ENCODE measurements at places on chromosomes 1 and 21. TPM values are rescaled to one million over a fixed set of nuclear protein-coding genes. Genes with fewer than 3 reads are reported as not detected.

DNA sequence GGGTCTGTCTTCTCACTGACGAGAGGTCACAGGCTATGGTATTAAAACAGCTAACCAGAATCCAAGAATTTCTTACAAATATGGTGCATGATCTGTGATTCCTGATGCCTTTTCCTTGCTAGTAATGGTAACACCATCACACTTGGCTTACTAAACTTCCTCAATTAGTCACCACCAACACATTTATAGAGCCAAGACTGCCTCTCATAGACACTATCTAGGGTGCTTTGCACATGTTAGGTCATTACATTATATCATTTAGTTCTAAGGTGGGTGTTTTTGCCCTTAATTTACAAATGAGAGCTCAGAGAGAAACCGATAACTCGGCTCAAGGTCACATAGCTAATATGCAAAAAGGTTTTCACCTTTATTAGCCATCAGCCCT, 8.7 kb downstream of the KIF21B start:
- DNase-seq = no peak

DNA sequence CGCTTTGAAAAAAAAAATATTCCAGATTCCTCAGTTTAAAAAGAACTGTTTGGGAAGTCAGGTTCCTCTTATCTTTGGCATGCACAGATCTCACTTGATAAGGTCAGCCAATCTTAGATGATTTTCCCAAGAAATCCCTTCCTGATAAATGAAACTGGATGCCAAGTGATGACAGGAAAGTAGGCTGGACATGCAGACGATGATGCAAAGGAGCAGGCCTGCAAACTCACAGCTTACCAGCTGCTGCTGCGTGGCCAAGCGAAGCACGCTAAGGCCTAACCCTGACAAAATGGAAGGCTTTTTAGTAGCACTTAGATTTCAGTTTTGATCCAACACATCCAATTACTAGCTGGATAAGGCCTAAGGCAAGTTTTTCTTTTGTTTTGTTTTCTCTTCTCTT, 10.1 kb downstream of the TADA1 start:
- DNase-seq = no peak

- DNase-seq = no peak
These were observed 33.7 kb upstream of the PLA2G2C start for GRCh38 chr1:20220036-20220435.

The HMGCS2 gene
- total RNA-seq = not detected

DNA sequence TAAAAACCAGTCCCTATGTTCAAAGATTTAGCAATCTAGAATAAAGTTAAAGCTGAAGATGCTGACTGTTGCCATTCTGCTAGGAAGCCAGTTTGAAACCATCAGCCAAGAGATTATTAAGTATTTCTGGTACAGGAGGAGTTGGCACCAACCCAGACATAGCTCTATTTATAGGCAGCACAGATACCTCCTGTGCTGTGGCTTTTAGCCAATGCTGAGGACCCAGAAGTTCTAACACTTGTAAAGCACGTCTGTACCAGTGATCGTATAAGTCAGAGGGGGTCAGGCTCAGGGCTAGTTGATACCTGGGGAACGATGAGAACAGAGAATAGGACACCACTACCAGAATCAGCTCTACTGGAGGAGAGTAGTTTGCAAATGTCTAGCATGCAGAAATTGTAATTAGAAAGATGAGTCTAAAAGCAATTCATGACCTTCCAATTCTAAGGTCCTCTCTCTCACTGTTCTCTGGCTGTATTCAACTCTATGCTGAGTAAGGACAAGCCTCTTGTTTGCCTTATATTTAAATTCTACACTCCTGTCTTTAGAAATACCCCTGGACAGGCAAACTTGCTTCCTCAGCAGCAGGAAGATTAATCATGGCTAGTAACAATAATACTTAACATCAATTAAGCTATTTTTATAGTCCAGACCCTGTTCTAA, 96.8 kb upstream of the PALMD start:
- no peak for DNase-seq

DNA sequence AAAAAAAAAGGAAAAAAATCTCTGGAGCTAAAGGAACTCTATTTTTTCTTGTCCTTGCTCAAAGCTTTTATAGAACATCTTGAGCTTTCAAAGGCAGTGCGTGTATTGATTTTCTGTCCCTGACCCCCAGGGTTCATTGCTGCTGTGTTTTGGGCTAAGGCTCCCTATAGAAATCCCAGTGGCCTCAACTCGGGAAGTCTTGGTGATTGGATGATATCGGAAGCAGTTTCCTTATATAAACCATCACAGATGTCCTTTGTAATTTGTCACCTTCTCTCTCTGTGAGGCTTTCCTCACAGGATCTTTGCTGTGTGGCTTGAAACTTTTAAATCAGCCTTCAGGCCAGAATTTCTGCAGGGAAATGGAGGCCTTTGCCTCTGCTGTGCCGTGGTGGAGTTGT, 397.7 kb downstream of the RPS6KC1 start:
- no peak for DNase-seq

- no peak for DNase-seq
These were observed 53.9 kb upstream of the RBM15 start for GRCh38 chr1:110285316-110285715.

GRCh38 chr1:17696417-17697301, 58.5 kb upstream of the ACTL8 start:
- DNase-seq = no peak
